Stimulated activated CD8-positive, alpha-beta memory T cell treated with anti-CD3 and anti-CD28 coated beads, Interleukin-7, amount 100 ng/mL, for 24 hours (primary cell): ENCODE measurements at places on chromosomes 4 and X.

DNA sequence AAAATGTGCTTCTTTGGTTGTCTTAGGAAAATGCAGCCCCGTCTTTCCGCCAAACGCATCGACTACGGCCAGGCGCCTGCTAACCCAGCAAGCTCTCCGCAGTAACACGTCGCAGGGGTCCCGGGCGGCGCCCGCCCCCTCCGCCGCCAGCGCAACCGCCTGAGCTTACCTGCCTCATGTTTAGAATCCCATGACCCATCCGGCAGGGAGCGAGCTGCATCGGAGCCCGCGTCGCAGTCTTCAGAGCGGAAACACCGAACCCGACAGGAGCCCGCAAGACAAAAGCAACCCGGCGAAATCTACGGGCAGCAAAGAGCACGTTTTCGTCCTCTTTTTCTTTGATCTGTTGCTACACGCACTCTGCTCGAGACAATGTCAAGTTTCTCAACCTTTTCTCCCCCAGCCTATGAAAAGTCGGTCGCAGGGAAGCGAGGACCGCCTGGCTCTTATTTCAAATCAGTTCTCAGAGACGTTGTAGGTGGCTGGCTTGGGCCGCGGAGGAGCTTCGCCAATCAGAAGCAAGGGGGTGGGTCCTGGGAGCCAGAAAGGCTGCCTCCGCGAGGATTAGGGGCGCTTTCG, at the start of gene MID1:
MID1 (minus strand) TSS at position 465 of the 579 bp plus-strand sequence. CDS start 53,038 bp downstream, outside the sequence.
- no peak for DNase-seq

GRCh38 chrX:155263854-155264628, at the start of gene RAB39B:
RAB39B (minus strand) TSS chrX:155264491; CDS start chrX:155264288, 203 bp downstream.
- peak; percentile 38 for DNase-seq

GRCh38 chr4:185625503-185625902, 90.2 kb upstream of the PDLIM3 start:
- no peak for DNase-seq

GRCh38 chr4:2867758-2868491, 24.3 kb downstream of the ADD1 start:
- DNase-seq = no peak

GRCh38 chr4:26148927-26149326, 171.9 kb upstream of the RBPJ start:
- no peak for DNase-seq

GRCh38 chr4:177256950-177257349, 52.7 kb upstream of the NEIL3 start:
- no peak for DNase-seq

DNA sequence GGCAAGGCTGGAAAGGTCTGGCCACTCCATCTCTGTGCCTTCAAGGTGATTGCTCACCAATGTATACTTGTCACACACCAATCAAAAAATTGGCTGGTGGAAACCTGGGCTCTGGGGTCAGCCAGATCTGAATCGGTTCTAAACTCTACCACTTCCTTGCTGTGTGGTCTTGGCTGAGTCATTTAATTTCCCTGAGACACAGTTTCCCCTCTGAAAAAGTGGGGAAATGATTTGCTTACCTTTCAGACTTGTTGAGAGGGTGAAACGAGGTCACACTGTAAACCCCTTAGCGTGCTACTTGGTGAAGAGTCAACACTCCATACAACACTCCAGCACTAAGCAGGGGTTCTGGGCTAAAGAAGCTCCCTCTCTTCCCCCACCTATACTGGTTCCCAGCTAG, 252.3 kb upstream of the ZIC3 start:
- no peak for DNase-seq

DNA sequence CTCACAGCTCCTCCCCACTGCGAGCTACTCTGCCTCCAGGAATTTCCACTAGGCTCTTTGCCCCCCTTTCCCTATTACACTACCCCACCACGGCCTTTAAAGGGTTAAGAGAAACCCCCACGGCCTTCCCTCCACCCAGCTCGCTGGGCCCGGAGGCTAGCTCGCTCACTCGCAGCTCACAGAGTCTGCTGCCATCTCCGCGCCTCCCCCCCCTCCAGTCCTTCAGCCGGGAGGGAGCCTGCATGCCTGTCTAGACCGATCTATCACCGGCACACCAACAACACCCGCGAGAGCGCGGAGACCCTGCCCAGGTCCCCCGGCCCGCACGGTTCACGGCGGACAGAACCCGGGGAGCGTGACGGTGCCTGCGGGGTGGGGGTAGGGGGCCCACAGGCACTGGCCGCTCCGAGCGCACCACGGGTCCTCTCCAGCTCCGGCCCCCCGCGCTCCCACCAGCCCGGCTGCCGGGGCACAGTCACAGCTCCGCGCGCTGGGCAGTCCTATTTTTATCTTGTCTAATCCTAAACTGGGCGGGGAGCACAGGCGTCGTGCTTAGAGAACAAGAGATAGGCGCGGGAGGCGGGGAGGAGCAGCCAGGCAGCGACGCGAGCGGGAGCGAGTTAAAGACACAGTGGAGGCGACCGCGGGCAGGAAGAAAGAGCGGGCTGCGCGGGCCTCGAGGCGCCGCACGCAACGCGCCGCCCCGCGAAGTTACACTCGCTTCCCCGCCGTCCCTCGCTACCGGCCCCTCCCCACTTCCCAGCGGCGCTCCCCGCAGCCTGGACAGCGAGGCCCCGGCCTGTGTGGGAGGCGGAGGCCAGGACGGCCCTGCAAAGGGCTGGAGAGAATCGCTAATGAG, 3.5 kb downstream of the BCOR start:
- no peak for DNase-seq

DNA sequence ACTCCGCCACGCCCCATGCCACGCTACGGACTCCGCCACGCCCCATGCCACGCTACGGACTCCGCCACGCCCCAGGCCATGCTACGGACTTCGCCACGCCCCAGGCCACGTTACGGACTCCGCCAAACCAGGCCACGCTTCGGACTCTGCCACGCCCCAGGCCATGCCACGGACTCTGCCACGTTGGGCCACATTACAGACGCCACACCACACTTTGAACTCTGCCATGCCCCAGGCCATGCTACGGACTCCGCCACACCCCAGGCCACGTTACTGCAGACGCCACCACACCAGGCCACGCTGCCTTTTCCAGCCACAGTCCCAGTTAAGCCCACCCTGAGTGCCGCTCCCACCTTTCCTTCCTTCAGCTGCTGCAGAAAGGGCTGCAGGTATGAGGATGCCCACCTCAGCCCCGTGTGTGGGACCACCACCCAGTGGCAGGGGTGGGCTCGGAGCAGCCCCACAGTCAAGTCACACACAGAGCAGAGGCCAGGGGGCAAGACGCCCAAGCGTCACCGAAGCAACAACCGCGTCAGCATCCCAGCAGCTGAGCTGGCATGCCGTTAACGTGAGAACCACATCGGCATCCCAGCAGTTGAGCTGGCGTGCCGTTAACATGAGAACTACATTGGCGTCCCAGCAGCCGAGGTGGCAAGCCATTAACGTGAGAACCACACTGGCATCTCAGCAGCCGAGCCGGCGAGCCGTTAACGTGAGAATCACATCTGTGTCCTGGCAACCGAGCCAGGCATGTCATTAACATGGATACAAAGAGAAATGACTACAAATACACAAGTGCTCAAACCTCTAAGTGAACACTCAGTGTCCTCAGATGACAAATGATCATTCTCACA, 26.4 kb downstream of the GAK start:
- no peak for DNase-seq

- DNase-seq = no peak
Observed at GRCh38 chrX:71105628-71106027, 912 bp downstream of the CXorf65 start.

- DNase-seq = no peak
Observed at GRCh38 chr4:48173056-48173991, 39.3 kb upstream of the TXK start.

DNA sequence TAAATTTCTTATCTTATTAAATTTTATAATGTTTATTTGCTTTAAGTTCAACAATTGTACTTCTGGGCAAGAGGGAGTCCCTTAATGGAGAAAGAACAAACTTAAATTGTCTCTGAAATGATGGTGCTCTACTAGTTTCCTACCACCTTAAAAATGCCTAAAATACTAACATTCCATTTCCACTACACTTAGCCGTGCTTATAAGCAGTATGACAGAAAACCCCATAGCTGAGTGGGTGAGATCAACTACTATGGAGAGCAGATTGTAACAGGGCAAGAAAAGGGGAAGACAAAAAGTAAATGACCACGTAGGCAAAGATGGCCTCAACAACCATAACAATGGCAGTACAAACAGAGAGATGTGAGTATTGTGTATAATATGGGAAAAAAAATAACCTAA, 35.0 kb downstream of the RFC1 start:
- DNase-seq = no peak

GRCh38 chr4:187798385-187798784, 197.2 kb upstream of the ZFP42 start:
- no peak for DNase-seq

DNA sequence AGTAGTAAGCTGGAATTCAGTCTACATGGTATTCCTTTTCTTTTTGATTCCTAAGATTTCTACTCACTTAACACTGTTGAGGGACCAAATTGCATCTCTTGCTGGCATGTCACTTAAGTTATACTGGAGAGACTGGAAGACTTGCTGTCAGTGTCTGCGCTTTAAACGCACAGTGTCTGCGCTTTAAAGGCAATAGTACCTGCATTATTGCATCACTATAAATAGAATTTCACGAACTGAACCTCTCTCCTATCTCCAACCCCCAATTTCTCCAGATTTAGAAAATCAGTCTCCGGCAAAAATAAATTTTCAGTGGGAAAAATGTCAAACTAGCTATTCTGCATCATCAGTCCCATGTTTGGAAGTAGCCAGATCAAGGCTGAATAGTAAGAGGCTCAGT, 21.2 kb downstream of the SMAD1 start:
- DNase-seq = no peak

- DNase-seq = no peak
Observed at GRCh38 chr4:140092094-140092851, 61.7 kb downstream of the MAML3 start.

GRCh38 chrX:154793084-154793795, 12.0 kb downstream of the MPP1 start:
- no peak for DNase-seq

GRCh38 chr4:152537881-152538280, 2.0 kb upstream of the FBXW7 start:
- no peak for DNase-seq

GRCh38 chr4:184329235-184329634, 111.6 kb upstream of the ENPP6 start:
- no peak for DNase-seq

DNA sequence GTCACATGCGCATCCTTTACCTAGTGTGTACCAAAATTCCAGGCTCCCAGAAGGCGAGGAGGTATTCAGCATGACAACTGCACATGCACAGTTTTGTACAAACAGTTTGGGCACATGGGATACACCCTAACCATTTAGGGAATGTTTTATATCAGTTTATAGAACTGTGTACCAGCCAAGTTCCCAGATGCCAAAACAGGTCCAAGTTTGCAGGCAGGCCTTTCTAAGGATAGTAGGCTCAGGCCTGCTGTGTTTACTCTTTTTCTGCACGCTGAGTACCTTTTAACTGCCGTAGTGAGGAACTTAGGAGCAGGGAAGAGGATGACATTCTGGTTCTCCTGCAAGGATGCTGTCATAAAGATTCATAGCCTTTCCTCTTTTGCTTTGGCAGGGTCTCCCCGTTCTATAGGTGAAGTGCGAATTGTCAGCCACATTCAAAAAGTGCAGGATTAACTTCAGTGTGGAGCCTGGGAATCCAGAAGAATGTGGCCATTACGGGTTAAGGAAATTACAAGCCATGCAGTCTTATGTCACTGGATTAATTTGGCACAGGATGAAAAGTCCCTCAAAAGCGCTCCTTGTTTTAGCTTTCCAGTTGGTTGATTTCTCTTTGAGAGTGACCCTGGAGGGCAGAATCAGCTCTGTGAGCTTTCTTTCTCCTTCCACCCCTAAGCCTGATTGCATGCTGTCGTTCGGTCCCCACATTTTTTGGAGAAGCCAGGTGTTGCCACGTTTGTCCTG, 259.8 kb downstream of the ARHGAP10 start:
- DNase-seq = no peak

GRCh38 chrX:110228453-110228852, 89.4 kb downstream of the AMMECR1 start:
- DNase-seq = no peak

GRCh38 chr4:174919886-174920423, 1.8 kb downstream of the ADAM29 start:
- DNase-seq = no peak

DNA sequence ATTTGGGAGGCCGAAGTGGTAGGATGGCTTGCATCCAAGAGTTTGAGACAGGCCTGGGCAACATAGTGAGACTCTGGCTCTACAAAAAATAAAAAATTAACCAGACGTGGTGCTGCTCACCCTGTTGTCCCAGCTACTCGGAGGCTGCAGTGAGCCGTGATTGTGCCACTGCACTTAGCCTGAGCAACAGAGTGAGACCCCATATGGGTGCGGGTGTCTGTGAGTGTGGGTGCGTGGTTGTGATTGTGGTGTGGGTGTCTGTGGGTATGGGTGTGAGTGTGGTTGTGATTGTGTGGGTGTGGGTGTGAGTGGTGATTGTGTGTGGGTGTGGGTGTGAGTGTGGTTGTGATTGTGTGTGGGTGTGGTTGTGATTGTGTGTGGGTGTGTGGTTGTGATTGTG, 114.6 kb downstream of the UBE2K start:
- no peak for DNase-seq

- no peak for DNase-seq
Observed at GRCh38 chr4:113528395-113528794, 233.1 kb downstream of the CAMK2D start.

- no peak for DNase-seq
Observed at GRCh38 chr4:100869276-100869675, 351.5 kb upstream of the EMCN start.

DNA sequence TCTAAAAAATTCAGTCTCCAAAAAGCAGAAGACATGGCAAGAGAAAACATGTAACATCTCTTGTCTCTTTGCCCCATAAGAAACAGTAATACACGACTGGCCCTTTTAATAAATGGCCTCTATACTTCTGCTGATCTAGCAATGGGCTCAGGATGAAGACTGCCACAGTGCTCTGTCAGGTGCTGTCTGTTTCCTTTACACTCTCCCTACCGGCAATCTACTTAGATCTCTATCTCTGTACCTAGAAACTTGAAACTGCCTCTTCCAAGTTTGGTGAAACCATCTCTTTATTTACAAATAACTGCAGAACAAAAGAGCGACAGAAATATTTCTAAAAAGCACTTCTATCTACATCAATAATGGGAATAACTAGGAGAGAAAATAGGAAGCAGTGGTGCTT, 685.2 kb upstream of the INTU start:
- DNase-seq = no peak

- DNase-seq = no peak
Observed at GRCh38 chrX:22296871-22297270, 24.2 kb downstream of the CBLL2 start.

DNA sequence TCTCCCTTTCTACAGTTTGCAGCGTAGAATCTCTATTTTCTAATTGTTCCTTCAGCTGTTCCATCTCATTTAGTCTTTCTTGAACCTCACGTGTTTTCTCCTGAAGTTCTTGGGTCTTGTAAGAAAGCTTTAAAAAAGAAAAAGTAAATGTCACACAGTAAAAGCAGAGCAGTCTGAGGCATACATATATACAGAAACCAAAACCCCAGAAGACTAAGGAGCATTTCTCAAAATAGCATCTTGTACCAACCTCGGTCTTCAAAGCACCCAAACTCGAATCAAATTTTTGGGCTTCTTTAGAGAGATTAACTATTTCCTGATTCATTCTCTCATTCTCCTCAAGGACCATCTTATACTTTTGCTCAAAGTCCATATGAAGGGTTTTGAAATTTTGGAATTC, 39.4 kb downstream of the CENPE start:
- no peak for DNase-seq
